Left forelimb (tissue), 1 donor: ENCODE measurements at places on chromosomes 2 and 18.

DNA sequence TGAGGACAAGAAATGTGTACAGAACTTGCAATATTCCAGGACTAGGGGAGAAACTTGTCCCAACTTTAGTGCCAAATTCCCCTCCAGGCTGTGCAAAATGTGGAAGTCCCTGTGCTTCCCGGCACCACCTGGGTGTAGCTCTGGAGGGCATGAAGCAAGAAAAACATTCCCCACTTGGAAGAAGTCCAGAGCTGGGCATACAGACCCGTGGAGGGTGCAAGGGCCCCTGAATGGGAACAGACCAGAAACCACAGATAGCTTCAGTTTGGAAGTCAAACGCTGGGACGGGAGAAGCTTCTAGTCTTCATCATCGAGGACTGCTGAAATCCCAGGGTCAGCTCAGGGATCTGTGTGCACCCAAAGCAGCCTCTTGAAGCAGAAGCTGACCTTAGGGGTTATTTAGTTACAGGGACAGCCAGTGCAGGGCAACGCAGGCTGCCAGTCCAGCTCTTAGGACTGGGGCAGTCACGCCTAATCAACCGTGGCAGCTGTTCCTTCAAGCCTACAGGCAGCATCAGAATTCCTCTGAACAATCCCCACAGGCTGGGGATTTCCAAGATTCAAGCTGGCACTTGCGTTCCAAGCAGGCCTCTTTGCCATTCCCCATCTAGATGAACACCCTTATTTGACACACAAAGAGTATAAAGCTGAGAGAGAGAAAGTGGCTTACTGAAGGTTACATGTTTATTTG lies 269.4 kb downstream of the LOXHD1 start:
- no peak for DNase-seq

GRCh38 chr2:7866825-7867224 lies 815.0 kb upstream of the ID2 start:
- DNase-seq = no peak

DNA sequence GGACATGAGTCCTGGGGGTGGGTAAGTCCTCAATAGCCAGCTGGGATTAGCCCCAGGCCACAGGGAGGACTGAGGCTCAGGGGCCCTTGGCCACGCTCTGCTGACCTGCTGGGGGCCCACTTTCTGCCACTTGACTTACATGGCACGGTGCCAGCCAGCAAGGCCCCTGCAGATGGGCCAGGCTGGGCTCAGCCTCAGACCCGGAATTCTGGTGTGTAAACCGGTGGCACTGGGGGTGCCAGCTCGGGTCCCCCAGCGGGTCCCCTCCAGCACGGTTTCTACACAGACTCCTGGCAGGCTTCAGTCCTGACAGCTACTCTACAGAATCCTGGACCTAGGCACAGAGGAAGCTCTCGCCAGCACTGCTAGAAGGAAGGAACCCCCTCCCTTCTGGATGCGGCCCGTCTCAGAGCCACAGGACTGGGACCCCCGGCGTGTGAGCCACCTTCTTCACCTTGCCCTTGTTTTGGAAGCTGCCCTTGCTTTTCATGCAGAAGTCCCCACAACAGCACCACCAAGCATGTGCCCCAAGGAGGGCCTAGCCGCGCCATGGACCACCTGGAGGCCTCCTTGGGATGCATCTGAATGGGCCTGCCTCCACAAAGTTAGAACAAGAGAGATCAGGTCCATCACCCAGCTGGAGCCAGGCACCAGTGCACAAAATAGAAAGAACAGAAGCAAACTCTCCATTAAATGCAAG lies 8.0 kb downstream of the HDAC4 start:
- DNase-seq = no peak

GRCh38 chr18:79986726-79987125 lies 1.6 kb downstream of the TXNL4A start:
- DNase-seq = no peak

DNA sequence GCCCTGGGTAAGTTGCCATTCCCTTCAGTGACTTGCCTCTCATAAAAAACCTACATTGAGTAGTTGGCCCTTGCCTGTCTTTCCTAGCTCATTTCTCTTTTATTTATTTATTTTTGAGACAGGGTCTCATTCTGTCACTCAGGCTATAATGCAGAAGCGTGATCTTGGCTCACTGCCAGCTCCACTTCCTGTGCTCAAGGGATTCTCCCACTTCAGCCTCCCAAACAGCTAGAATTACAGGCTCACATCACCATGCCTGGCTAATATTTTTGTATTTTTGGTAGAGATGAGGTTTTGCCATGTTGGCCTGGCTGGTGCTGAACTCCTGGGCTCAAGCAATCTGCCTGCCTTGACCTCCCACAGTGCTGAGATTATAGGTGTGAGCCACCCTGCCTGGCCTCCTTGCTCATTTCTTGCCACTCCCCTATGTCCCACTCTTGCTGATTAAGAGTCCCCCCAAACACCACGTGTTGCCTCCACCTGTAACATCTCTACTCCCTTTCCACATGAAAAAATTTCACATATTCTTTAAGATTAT lies 12.6 kb downstream of the EVA1A start:
- no peak for DNase-seq

DNA sequence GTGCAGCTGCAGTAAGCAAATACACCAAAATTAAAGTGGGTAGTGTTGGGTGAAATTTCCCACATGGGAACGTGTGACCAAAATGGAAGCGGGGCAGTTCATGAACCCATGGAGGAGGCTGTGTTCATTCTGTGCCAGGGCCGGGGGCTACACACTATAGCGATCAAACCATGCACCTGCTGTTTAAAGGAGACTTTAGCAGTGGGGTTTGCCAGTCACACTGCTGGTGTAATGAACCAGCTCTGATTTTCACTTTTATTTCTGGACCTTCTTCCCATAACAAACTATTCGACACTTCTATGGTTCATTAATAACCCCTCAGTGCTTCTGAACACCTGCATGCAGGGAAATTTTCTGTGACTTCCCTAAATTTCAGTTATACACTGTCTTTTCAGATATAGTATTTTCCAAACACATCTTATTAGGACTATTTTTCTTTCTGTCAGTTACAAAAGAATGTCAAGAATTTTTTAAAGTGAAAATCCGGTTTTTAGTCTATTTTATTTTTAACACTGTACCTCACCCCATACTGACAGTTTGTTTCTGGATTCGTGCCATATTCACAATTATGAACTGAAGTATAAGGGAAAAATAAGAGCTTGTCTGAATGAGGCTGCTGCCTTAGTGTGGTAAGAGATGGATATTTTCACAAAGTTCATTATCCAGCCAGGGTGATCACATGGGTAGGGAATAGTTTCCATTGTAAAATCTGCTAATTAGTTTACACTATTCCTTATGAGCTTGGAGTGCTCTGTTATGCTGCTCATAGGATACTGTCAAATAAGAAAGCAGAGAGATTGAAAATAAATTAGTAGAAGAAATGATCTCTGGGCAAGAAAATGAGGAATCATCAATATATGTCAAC lies 111.3 kb upstream of the CAVIN2 start:
- no peak for DNase-seq

- no peak for DNase-seq
Observed at GRCh38 chr18:9117980-9118841, 15.7 kb downstream of the NDUFV2 start.

GRCh38 chr2:238879043-238879442 lies 31.2 kb downstream of the TWIST2 start:
- no peak for DNase-seq

- DNase-seq = no peak
Observed at GRCh38 chr2:227471412-227471811, 544 bp upstream of the AGFG1 start.

DNA sequence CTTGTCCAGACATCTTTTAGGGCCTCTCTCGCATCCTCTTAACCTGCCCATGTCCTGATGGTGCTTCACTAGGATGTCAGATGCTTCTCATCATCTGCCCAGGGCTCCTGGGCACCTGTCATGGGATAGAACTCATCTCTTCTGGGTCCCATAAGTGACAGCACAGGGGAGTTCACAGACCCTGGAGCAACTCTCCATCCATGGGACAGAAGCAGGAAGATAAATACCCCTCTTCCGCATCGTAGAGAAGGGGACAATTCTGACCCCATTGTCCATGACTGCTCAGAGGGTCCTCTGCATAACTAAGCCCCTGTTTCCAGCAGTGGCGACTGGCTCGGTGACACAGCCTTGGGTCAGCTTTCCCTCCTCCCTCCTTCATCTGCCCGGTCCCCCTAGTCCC lies 82.3 kb downstream of the TWIST2 start:
- no peak for DNase-seq
